Esophagus squamous epithelium (tissue), 5 donors: ENCODE measurements at places on chromosomes 4 and X. TPM values are rescaled to one million over a fixed set of nuclear protein-coding genes. Genes with fewer than 3 reads are reported as not detected.

- no peak overlapping the region for H3K4me3 ChIP-seq
- no peaks in the 10 kb centered on the region for H3K36me3 ChIP-seq
- no peaks in the 10 kb centered on the region for H3K27me3 ChIP-seq
- H3K27ac ChIP-seq = no peak overlapping the region
- H3K4me1 ChIP-seq = no peaks in the 10 kb centered on the region
- DNase-seq = no peak
Observed at GRCh38 chr4:61079976-61080375, 120.2 kb upstream of the ADGRL3 start.

DNA sequence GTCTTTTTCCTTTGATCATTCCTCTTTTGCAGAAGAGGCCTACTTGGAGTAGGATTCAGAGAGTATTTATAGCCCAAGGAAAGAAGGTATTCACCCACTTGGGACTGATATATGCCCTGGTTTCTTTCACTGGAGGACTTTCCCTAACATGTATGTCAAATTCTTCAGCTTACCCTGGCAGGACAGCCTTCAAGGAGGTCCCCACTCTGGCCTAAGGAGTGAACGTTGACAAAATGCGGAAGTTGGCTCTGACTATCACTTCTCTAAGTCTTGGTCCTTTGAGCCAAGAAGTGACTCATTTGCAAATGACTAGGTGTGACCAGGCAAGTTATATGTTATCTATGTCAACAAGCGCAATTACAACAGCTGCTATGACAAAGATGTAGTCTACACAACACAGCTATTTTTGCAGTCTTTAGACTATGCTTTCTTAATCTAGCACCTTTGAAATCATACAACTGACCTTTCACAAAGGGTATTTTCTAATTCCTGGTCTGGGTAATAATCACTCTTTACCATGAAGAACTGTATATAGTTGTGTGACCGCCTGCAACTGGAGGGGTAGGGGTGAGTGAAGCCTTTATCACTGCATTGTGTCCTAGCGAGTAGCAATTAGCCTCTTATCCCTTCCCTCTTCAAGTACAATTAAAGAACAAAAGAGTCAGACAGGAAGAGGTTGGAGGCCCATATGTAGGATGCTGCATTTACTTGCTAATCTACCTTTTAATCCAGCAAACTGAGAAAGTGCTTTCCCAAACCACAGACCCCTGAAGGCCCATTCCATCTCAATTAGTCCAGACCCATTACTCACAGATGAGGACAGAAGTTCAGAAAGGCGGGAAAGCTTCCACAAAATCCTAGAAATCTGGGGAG, 50.1 kb downstream of the RASGEF1B start:
- peaks cover 51% of the 10 kb centered on the region for H3K4me1 ChIP-seq
- H3K27me3 ChIP-seq = no peaks in the 10 kb centered on the region
- no peaks in the 10 kb centered on the region for H3K36me3 ChIP-seq
- H3K27ac ChIP-seq = peak overlapping the region; percentile 31

DNA sequence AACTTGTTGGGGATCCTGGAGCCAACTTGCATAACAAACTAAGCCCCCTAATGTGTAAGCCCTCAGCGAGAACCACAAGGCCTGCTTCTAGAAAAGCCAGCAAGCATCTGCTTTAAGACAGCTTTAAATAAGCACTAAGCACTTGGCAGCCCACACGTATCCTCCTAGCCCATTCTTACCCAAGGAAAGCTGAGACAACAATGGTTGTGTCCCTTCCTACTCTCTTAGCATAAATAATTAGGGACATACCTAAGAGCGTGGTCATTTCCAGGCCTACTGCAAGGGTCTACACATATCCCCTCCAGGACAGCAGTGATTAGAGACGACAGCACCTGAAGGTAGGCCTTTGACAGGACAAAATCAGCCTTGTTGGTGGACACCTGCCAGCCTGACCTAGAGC, 322.8 kb upstream of the PPARGC1A start:
- H3K36me3 ChIP-seq = no peaks in the 10 kb centered on the region
- H3K27me3 ChIP-seq = no peaks in the 10 kb centered on the region
- no peaks in the 10 kb centered on the region for H3K4me1 ChIP-seq
- no peak overlapping the region for H3K4me3 ChIP-seq
- DNase-seq = no peak

- no peak overlapping the region for H3K4me3 ChIP-seq
- peak overlapping the region; percentile 6 for H3K27ac ChIP-seq
- DNase-seq = no peak
- H3K4me1 ChIP-seq = no peaks in the 10 kb centered on the region
- H3K36me3 ChIP-seq = no peaks in the 10 kb centered on the region
- no peaks in the 10 kb centered on the region for H3K27me3 ChIP-seq
Observed at GRCh38 chrX:133726642-133727041, 258.8 kb downstream of the GPC3 start.

DNA sequence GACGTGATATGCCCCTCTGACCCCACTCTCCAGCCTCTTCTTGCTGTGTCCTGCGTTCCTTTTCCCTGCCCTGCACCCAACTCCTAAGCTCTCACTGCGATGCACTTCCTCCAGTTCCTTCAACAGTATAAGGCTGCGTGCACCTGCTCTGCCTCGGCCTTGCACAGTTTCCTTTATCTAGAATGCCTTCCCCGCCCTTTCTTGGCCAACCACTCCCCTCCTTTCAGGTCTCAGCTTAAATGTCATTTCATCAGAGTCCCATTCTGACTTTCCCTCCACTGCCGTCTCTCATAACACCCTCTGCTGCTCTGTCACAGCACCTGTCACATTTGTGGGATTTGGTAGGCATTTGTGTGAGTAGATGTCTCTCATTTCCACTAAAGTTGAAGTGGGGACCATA, 58.4 kb upstream of the NEIL3 start:
- H3K4me3 ChIP-seq = no peak overlapping the region
- H3K4me1 ChIP-seq = peaks cover 13% of the 10 kb centered on the region
- no peak overlapping the region for H3K27ac ChIP-seq
- H3K27me3 ChIP-seq = no peaks in the 10 kb centered on the region
- no peaks in the 10 kb centered on the region for H3K36me3 ChIP-seq

LAMP2 gene
- 113 TPM for total RNA-seq

GRCh38 chr4:25826074-25826752, 36.6 kb downstream of the SEL1L3 start:
- no peaks in the 10 kb centered on the region for H3K4me1 ChIP-seq
- H3K36me3 ChIP-seq = no peaks in the 10 kb centered on the region
- H3K27ac ChIP-seq = no peak overlapping the region
- no peak for DNase-seq

MMRN1 gene
- total RNA-seq = 58.0 TPM

- no peaks in the 10 kb centered on the region for H3K36me3 ChIP-seq
- no peaks in the 10 kb centered on the region for H3K27me3 ChIP-seq
- DNase-seq = no peak
- peaks cover 48% of the 10 kb centered on the region for H3K4me1 ChIP-seq
Observed at GRCh38 chrX:151397741-151398070, 700 bp downstream of the VMA21 start.
